Fibroblast of villous mesenchyme (primary cell): ENCODE measurements at places on chromosomes 1 and 21. TPM values are rescaled to one million over a fixed set of nuclear protein-coding genes. Genes with fewer than 3 reads are reported as not detected.

Gene WNT4
- 0.43 and 0.64 TPM in 2 replicates for total RNA-seq

DNA sequence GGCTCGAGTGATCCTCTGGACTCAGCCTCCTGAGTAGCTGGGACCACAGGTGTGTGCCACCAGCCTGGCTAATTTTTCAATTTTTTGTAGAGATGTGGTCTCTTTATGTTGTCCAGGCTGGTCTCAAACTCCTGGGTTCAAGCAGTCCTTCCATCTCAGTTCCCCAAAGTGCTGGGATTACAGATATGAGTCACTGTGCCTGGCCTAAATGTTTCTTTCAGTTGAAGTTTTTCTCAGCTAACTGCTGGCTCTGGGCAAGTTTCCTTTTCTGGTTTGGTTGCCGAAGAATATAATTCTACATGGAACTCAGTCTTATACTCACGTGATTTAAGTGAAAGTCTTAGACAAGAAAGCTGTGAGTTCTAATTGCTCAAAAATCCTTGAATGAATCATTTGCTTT, 57.0 kb downstream of the SASS6 start:
- peak; percentile 19 for DNase-seq

- peak; percentile 18 for DNase-seq
Observed at GRCh38 chr1:221170171-221170570, 290.9 kb downstream of the HLX start.

DNA sequence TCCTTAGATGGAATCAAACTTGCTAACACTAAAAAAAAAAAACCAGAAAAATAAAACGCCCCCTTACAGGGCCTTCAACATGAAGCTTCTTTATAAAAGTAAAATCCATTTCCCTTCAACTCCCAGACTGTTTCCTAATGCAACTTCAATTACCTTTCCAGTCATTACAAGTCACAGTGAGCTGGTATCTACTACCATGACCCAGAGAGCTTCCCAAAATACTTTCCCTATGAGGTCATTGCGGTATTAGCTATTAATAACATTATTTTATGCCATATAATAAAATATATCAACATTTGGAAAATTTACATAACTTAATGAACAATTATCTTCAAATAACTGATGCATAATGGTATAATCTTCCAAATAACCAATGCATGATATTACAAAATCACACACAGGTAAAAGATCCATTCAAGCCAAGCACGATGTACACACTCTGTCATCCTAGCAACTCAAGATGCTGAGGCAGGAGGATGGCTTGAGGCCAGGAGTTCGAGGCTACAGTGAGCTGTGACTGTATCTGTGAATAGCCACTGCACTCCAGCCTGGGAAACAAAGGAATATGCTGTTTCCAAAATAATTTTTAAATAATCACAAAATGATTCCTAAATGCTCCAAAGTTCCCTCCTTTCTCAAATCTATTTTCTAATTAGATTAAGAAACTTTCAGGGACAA, 24.1 kb downstream of the EIF4G3 start:
- DNase-seq: no peak

Gene PAQR6
- total RNA-seq: 0.43 and 0.64 TPM in 2 replicates

Gene F13B
- total RNA-seq: not detected in 2 replicates

Gene RIT1
- 44.5 and 54.8 TPM in 2 replicates for total RNA-seq

DNA sequence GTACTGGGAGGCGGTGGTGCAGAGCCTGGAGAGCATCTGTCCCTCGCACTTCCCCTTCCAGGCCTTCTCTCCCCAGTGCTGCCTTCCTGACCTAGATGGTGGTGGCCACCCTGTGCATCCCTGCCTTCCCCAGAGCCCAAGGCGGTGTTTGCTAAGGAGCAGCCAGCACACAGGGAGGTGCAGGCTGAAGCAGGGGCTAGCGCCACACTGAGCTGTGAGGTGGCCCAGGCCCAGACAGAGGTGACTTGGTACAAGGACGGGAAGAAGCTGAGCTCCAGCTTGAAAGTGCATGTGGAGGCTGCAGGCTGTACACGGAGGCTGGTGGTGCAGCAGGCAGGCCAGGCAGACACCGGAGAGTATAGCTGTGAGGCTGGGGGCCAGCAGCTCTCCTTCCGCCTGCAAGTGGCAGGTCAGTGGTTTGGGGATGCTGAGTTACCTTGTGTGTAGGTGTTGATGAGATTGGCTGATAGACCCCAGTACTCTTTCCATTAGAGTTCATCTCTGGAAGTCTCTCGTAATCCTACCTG, 51.6 kb downstream of the OBSCN start:
- no peak for DNase-seq

Gene LRRIQ3
- 0.32 and 1.7 TPM in 2 replicates for total RNA-seq

GRCh38 chr1:218521414-218522169, 176.5 kb downstream of the TGFB2 start:
- peak; percentile 32 for DNase-seq

GRCh38 chr21:36209626-36210171, 53.1 kb downstream of the DOP1B start:
- DNase-seq: peak; percentile 71

- peak; percentile 22 for DNase-seq
Observed at GRCh38 chr1:180157108-180157507, 2.4 kb downstream of the QSOX1 start.

DNA sequence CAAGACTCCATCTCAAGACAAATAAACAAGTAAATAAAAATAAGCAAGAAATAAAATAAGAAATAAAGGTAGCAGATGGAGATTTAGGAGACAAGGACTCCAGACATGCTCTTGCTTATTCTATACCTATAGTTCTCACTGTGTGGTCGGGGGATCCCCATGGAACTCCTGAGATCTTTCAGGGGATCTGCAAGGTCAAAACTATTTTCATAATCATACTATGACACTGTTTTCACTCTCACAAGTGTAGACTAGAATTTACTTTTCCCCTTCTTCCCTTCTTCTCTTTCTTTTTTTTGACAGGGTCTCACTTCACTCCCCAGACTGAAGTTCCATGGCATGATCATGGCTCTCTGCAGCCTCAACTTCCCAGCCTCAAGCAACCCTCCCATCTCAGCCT, 29.8 kb upstream of the NLRP3 start:
- no peak for DNase-seq

Gene TTC39A
- total RNA-seq: 0.43 and 0.64 TPM in 2 replicates

DNA sequence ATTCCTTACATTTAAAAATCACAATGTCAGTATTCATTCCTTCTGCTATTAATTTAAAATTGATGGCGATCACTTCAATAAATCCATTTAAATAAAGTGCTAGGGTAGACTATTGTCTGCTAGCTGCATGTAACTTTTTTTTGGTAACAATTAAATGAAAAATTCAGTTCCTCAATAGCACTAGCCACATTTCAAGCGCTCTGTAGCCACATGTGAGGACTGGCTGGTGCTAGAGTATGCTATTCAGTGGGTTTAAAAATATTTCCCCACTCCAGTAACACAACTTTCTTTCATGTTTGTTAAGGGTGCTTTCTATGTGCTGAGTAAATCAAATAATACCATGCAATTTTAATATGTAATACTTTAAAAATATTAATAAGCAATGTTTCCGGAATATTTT, 108.2 kb downstream of the LTN1 start:
- no peak for DNase-seq

GRCh38 chr1:40762144-40762923, 21.3 kb upstream of the KCNQ4 start:
- DNase-seq: no peak

Gene UBL4B
- under 0.01 TPM in 1 of 2 replicates, not detected in the other for total RNA-seq

DNA sequence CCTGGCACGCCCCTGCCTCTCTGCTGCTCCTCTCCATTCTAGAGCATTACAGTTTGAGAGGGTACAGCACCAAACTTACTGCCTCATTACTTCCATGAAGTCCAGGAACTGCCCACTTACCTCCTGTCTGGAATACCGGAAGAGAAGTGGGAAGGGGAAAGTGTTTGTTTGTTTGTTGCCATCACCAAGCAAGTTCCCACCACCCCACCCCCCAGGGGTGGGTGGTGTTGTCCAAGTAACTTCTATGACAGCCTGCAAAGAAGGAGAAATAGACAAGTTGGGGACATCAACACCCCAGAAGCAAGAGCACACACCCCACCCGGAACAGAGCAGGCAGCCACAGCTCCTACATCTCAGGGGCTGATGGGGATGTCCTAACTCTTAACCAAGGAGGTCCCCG, 18.0 kb downstream of the OPTC start:
- no peak for DNase-seq

DNA sequence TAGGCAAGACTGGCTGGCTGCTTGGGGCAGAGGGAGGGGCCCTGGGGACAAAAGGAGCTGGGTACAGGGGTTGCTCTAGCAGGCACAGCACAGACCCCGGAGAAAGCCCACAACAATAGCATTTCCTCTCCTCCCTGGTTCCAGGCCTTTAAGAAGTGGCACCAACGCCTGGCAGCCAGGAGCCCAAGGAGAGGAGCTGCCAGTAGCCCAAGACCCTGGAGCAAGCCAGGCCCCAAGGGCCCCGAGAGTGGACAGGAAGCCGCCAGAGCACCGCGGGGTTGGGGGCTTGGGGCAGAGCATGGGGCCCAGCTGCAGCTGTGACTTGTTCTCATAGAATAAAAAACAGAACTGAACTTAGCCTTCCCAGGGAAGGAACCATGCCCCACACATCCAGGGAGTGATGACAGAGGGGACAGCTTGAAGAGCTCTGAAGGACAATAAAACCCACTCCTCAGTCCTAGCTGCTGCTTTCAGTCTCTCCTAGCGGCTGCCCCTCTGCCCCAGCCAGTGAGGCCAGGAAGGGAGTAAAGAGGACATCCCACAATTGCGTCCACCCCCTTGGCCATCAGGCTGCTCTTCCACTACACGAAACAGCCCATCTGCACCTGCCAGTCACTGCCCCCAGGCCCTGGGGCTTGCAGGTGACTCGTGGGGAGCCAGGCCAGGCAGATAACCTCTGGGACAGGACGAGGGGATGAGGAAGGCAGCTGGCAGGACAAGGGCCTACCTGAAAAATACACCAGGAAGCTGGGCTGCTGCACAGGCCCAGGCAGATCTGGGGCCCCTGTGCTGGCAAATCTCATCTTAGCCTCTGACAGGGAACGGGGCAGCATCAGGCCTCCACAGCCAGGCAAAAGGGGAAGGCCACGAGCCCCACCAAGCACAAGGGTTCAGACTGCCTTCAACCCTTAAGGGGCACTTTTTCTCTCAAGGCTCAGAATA, 16.4 kb downstream of the MTHFR start:
- DNase-seq: no peak

DNA sequence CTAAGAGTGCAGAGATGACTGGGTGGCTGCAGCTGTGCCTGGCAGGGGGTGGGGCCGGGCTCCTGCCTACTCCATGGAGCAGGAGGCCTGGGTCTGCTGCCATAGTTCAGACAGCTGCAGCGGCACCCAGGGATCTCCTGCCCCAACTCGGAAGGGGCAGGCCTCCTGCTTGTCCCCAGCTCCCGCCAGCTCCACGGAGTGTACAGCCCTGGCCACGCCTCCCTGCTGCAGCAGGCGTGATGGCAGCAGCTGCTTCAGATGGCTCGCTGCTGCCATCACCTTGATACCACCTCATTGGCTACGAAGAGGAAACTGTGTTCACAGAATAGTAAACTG, 35.9 kb downstream of the ACTL8 start:
- no peak for DNase-seq

GRCh38 chr1:63874278-63874880, 100.6 kb downstream of the ROR1 start:
- DNase-seq: peak; percentile 60

DNA sequence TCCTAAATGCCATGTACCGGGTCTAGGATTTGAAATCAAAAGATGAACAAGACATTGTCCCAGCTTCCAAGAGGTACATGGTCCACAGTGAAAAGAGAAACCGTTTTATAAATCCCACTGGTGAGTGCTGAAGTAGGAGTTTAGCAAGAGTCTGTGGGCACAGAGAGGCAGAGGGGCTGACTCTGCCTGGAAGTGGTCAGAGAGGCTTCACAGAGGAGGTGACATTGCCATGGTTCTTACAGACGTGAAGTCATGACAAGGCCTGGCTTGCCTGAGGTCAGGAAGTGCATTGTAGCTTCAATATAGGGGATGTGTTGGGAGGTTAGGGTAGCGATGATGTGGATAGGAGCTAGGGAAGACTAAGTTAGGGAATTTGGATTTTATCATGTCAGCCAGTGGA, 28.4 kb downstream of the MAPKAPK2 start:
- DNase-seq: no peak

- no peak for DNase-seq
Observed at GRCh38 chr1:64077281-64077940, 126.0 kb upstream of the UBE2U start.

GRCh38 chr1:202801175-202801574, 7.0 kb downstream of the KDM5B start:
- no peak for DNase-seq

GRCh38 chr1:186785503-186785902, 43.2 kb upstream of the PLA2G4A start:
- DNase-seq: peak; percentile 43

DNA sequence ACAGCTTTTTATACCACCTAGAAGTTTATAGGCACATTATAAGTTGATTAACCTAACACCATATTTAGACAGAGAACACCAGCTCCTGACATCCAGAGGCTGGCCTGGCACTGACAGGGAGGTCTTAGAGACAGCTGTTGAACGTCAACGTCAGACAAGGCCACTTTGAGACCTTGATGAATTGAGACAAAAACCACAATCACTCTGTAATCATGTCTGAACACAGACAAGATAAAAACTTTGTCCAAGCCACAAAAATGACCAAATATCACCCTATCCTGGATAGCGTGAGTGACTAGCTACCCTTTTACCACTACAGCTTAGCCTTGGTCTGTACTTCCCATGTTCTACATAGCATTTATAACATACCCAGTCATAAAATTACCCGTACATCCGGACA, 403.6 kb upstream of the CHRM3 start:
- no peak for DNase-seq

DNA sequence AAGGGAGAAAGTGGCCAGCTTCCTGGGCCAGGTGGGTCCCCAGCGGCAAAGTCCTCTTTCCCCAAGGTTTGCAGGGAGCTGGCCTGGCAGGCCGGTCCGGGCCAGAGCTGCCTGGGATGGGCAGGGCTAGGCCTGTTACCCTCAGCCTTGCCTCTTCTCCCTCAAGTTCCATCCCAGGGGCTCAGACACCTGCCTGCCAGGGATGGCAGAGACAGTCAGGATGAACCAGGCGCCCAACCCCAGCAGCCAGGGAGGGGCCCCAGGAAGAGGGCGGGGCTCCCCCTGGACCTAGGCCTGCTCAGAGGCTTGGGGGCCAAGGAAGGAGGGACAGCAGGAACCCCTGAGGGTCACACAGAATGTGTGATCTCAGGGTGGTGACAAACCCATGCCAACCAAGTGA, 120.6 kb downstream of the CASZ1 start:
- no peak for DNase-seq

Gene LDLRAD1
- total RNA-seq: not detected in 2 replicates

Gene TM2D1
- 50.3 and 69.1 TPM in 2 replicates for total RNA-seq

Gene PCP4L1
- total RNA-seq: under 0.01 TPM in 1 of 2 replicates, not detected in the other

GRCh38 chr1:108584428-108584856, 24.5 kb downstream of the EEIG2 start:
- DNase-seq: no peak

Gene HAO2
- total RNA-seq: not detected in 2 replicates

- DNase-seq: no peak
Observed at GRCh38 chr21:46489800-46490199, 31.1 kb downstream of the DIP2A start.

DNA sequence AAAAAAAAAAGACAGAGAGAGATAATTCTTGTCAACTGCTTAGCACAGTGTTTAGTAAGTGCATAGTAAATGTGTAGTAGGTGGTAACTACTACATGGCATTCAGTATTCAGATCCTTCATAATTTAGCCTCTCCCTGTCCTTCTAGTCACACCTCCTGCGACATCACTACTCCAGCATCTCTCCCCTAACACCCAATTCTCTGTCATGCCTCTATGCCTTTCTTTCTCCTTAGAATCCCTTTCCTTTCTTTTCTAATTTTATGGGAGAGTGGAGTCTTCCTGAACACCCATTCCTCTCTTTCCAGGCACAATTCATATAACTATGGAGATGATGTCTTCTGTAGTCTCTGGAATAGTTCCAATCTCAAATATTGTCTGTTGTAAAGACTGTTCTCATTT, 3.9 kb upstream of the VPS72 start:
- DNase-seq: no peak
